ENCODE measurements at places on chromosomes 3 and 15.

DNA sequence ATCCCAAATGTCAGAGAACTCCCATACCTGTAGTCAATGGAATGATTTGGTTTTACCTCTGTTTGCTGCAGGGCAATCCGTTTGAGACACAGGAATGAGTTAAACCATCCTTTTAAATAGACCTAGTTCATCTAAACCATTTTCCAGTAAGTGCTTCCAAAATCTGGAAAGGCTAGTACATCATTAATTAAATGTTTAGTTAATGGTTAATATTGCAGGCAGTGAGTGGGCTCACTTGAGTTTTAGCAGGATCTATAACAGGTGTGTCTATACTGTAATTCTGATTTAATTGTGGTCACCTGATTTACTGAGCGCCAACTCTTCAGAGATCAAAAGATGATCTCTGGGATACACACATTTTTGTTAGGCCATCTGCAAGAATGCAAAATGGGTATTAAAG, 353.9 kb upstream of the ROPN1 start:
- DNase-seq: no peak

DNA sequence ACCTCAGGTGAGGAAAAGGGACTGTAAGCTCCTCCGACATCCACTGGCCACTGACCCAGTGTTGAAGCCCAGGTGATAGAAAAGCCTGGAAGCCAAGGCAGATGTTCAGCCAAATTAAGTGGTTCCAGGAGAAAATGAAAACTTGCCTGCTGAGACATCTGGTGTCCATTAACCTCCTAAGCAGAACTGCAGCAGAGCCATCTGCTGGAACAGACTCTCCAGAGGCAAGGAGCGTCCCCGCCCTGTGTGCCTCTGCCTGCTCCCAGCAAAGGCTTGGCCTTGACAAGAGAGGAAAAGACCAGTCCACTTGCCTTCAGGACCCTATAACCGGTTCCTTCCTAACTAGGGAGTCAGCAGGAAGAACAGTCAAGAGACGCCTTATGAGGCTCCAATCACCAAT, 48.2 kb downstream of the SRGAP3 start:
- no peak for DNase-seq

- no peak for DNase-seq
These were observed 326.4 kb upstream of the TRIM42 start for GRCh38 chr3:140351466-140351865.

DNA sequence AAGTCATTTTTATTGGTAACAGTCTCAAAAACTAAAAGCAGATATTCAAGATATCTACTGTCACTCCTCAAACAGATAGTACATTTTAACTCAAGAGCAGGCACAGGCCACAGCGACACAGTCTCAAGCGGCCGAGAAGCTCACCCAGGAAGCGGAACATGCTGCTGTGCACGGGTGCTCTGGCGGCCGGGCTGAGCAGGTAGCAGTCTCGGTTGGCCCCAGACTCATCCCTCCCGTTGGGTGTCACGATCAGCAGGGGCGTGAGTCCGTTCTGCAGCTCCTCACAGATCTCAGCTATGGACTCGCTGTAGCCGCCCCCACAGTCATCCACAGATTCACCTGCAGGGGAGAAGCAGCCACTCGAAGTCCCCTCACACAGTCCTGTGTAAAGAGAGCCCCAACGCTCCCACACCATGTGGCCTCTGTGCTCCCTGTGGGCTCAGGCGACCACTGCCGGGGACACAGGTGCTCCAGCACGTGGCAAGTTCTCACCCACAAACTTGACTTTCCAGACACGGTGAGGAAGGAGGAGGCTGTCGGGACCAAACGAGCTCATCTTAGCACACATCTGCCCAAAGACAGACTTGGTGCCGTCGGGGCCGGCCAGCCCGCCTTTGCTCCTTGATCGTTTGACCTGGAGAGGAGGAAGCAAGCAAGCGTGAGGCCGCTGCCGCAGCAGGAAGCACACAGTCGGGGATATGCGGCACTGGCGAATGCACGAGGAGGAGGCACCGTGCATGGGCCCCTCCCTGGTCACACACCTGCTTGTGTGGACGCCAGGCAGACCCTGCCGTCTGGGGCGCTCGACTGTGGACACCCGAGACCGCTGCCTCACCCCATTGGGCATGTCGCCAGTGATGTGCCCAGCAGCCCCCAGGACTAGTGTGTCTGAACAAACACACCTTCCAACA, 17.7 kb upstream of the OCA2 start:
- DNase-seq: no peak

GRCh38 chr3:62672270-62672987, 202.8 kb downstream of the CADPS start:
- DNase-seq: no peak

- DNase-seq: no peak
These were observed 619.0 kb upstream of the GOLIM4 start for GRCh38 chr3:168714609-168715240.

- no peak for DNase-seq
These were observed 4.3 kb downstream of the SLC6A20 start for GRCh38 chr3:45792036-45792435.

- no peak for DNase-seq
These were observed 35.3 kb downstream of the KLF13 start for GRCh38 chr15:31361764-31362515.

- DNase-seq: no peak
These were observed 279.0 kb upstream of the EPHA3 start for GRCh38 chr3:88828466-88828865.

- DNase-seq: no peak
These were observed 293.1 kb upstream of the CHRM5 start for GRCh38 chr15:33675246-33675645.

DNA sequence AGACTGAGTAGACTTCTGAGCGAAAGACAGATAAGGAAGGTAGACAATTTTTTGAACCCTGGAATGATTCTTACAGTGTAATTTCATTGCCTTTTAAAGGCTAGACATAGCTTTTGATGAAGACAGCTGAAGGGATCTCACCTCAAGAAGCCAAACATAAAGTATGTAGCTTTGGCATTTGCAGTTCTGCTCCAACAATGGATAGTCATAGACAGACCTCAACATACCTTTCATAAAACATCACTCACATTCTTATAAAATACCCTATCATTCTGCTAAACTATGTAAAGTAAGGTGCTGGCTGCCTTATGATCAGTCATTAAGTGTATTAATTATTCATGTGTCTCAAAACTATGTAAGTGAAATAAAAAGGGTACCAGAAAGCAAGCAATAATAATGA, 70.0 kb downstream of the UBE3A start:
- no peak for DNase-seq

DNA sequence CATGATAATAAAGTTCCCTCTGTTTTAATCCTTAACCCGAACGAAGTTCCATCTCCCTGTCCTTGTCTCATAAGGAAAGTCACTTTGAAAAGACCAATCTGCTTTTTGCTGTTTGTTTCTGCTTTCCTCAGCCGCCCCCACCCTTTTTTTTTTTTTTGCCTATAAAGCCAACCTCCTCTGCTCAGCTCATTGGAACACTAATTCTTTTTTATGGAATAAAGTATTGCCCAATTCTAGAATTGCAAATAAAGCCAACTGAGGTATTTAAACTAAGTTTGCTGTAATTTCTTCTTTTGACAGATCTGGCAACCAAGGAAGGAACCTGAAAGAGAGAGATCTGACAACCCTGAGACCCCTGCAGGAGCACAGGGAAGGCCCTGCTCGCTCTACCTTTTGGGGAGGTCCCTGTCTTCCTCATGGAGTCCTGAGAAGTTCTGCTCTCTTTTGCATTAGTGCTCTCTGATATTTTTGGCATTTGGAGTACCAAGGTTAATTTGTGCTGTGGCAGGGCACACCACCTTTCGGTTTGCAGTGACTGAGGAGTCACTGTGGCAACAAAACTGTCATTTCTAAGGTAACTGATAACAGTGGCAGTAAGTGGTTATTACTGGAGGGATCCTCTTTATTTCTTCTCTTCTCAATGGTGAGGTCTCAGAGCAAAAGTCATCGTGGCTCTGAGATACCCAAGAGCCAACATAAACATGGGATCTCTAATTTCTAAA, 35.2 kb upstream of the TRPM1 start:
- no peak for DNase-seq

GRCh38 chr3:17372362-17373210, 369.8 kb downstream of the TBC1D5 start:
- no peak for DNase-seq

DNA sequence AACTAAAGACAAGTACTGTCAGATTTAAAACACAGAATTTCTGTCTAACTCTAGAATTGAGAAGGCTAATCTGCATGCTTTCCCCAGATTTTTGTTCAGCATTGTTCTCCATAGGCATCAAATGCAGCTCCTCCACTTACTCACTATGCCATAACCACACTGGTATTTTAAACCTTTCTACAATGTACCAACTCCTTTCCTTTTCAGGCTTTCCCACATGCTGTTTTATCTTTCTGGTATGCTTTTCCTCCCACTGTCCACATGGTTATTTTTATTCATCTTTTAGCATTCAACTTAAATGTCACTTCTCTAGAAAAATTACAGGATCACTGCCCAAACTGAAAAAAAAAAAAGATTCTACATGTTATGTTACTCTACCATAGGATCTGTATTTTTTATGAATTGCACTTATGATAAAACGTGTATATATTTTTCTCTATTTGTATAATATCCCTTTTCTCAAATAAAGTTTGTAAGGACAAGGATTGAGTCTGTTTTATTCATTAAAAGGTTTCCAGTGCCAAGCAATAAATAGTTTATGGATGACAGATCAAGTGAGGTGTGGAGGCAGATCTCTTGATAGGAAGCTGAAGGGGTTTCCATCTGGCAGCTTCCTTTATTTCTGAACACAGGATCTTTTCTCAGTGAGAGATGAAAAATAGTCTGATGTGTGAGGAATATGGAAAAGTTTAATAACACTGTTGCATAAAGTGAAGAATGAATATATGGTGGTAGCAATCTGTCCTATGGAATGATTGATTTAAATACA, 1064.5 kb downstream of the ZPLD1 start:
- DNase-seq: no peak

GRCh38 chr3:196620684-196621083, 18.8 kb upstream of the NRROS start:
- no peak for DNase-seq

DNA sequence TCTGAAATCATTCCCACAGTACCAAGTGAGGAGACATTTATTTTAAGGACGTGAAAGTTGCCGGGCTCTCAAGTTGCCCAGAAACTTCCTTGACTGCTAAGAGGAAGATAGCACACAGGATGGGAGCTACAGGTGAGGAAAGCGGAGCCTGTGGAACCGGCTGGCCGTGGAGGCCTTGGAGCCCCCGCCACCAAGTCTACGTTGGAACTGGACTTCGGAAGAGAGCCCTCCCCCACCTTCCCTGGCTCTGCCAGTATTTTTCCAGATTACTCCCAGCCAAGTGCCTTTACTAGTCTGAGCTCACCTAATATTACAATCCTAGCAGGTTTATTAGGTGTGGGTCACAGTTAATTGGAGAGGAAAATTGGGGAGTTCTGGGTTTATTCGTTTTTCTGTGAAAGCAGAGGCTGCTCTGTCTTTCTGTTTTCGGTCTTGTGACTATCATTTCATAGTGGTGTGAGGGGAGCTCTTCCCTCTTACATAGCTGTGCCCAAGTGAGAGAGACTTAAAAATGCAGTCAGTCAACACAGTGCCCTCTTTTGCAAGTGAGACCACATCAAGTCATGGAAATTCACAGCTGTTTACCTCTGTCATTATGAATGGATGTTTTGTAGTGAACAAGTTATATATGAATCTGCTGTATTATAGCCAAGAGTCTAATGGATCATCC, 6.8 kb downstream of the BOC start:
- no peak for DNase-seq

DNA sequence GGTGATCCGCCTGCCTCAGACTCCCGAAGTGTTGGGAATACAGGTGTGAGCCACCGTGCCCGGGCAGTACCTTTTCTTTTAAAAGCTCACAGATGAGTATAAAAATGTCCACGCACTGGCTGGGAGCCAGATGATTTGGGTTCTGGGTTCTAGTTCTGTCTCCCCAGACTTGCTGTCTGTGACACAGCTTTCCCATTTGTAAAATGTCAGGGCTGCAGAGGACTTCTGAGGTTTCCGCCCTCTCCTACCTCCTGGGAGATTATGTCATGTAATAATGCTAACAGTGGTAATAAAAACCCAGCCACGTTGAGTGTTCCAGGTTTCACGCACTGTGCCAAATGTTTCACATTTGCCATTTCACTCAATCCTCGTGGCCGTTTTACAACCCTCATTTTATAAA, 1.3 kb upstream of the PPP4R2 start:
- DNase-seq: peak; percentile 50

DNA sequence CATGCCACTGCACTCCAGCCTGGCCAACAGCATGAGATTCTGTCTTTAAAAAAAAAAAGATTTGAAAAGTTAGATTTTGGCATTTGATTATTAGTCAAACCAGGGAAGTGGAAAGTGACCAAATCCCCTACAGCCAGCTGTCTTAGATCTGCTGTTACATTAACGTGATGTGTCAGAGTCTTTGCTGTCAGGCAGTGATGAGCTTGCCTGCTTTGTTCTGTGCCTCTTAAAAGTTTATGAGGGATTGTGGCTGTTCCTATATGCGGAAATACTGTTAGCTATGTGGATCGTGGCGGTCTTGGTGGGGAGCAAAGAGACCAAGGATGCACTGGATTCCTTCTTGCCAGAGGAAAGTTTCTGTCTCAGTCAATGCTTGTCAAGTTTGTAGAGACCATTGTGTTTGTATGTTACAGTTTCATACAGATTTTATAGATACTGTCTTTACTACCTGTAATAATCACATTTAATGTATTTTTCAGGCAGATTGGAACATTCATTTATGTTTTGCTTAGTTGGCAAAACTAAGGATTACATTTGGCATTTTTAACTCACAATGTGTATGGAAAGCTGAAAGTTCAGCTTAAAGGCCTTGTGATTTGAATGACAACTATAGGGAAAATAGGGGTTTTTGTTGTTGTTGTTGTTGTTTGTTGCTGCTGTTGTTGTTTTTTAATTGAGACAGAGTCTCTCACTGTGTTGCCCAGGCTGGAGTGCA, 137.4 kb downstream of the VPS8 start:
- no peak for DNase-seq

DNA sequence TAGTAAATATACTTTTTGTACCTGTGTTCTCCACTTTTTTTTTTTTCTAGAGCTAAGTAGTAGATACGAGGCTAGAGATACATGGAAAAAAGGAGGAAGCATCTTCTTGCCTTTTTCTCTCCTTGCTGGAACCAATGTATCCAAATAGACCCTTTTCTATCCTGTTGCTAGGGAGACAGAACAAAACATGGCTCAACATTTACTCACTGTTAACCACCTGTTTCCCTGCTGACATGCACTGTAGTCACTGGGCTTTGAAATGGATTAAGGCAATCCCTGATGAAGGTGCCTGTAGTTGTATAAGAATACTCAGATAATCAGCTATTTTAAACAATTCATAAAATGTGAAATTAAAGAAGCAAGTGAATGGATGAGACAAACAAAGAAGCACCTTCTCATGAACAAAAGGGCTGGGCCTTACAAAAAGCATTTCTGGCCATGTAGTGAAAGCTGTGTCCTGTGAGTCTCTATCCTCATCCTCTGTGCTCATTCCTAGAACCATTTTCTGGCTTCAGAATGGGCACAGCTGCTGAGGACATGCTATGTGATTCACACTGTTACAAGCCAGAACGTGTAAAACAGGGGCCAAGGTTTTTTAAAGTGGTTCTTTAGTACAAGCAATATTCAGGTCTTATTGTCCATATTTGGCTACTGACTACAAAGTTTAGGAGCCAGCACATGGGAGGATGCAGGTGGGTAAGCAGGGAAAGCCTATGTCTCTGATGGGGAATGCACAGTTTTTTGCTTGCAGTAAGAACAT, 100.4 kb upstream of the NDN start:
- no peak for DNase-seq

All from ovary (tissue), 10 donors.